Cardiac septum (tissue), 1 donor: ENCODE measurements at places on chromosomes 3 and 15. TPM values are rescaled to one million over a fixed set of nuclear protein-coding genes. Genes with fewer than 3 reads are reported as not detected.

Gene ZPLD1
- total RNA-seq, result not detected

Gene TMEM212
- total RNA-seq, result not detected

Gene MESP1
- total RNA-seq, result 0.86 TPM

Gene SEMA3F
- 10.0 TPM for total RNA-seq

Gene CFAP100
- not detected for total RNA-seq

Gene CLCN2
- total RNA-seq, result 3.1 TPM

Gene TOMM70
- 54.0 TPM for total RNA-seq

Gene LYZL4
- total RNA-seq, result not detected

Gene RPP14
- 17.0 TPM for total RNA-seq

DNA sequence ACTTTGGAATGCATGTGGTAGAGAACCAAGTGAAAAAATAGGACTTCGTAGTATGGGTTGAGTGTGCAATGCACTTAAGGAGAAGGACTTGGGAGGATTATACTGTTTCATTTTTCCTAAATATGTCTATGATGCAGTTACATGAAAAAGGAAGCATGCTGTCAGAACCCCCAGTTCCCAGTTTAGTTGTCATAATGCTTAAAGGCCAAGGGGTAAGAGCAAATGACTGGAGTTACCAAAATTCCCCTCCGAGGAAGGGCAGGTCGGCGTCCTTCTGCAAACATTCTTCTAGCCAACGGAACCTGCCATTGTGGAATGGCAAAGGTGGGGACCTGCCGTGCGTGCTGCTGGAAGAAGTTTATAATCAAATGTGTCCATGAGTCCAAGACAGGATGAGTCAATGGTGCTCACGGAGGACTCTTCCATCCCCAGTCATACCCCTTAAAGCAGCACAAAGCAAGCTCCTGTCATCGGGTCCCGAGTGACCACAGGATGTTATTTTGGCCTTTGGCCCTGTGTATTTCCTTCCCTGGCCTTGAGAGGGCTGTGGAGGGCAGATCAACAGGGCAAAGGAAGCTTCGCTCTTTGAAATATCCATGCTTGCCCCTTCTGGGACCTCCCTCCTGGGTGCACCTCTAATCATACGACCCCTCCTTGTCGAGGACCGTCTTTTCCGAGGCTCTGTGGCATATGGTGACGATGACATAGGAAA lies 93.2 kb downstream of the SLCO3A1 start:
- DNase-seq, result no peak

DNA sequence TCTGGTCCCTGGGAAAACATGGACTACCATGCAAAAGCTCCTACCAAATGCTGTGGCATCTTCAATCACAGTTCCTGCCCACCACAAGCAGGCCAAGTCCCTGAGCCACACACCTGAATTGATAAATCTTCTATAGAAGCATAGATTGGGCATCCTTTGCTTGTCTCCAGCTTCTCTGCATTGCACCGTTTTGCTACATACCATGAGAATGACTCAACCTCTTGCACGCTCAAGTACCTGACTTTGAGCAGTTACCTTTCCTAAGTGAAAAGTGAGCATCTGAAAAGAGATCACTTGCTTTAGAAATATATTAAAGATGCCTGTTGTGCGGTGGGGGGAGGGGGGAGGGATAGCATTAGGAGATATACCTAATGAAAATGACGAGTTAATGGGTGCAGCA lies 31.3 kb downstream of the GATM start:
- no peak for DNase-seq

- no peak for DNase-seq
Observed at GRCh38 chr3:175751089-175751488, 892.0 kb downstream of the NAALADL2 start.

GRCh38 chr3:14411988-14412387 lies 9.6 kb downstream of the SLC6A6 start:
- DNase-seq, result no peak

GRCh38 chr15:94412979-94413746 lies 181.8 kb downstream of the MCTP2 start:
- DNase-seq, result no peak

DNA sequence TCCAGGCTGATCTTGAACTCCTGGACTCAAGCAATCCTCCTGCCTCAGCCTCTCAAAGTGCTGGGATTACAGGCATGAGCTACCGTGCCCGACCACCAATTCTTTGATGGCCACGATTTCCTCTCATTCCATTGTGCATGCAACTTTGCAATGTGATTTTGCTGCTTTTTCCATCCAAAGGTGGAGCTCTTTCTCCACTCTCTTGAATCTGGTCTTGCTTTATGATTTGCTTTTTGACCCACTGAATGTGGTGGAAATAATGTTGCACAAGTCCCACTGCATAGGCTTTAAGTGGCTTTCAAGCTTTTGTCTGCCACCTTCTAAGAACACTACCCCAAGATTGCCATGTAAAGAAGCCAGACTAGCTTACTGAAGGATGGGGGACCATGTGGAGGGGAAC lies 10.6 kb downstream of the RPS27L start:
- no peak for DNase-seq

GRCh38 chr3:188002626-188003138 lies 151.3 kb upstream of the LPP start:
- DNase-seq, result no peak

- no peak for DNase-seq
Observed at GRCh38 chr3:19171794-19172193, 23.5 kb downstream of the KCNH8 start.

DNA sequence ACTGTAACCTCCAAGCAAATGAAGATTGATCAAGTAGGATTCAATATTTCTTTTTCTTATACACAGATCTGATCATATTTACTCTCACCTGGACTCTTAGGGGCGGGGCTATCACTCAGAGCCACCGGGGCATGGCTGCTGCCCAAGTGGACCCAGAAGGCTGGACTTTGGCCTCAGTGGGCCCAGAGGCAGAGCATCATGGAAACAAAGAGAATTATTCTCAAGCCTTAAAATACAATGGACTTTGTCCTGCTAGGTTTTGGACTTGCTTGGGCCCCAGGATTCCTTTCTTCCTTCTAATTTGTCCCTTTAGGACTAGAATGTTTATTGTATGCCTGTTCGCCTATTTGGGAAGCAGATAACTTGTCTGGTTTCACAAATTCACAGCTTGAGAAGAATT lies 85.1 kb downstream of the SUCLG2 start:
- DNase-seq, result no peak

- DNase-seq, result no peak
Observed at GRCh38 chr15:100670505-100671021, 68.2 kb downstream of the ASB7 start.

DNA sequence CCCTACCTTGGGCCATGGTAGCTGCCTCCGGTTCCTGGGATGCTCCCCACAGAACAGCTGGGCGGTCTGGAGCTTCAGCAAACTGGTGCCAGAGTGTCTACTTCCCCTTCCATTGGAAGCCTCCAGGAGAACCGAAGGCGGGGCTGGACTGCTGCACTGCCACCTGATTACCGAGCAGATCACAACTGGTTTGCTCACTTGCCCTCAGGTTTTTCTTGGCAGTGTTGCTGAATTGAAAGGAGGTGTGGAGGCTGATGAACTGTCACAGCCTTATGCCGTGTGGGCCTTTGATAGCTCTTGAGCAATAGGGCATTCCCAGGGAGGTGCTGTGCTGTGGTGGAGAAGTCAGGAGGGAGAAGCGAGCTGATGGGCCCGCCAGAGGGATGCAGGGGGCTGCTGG lies at the start of gene TGM5:
Gene TGM5, minus strand, starts transcription at position 95 of the 400 bp plus-strand sequence. Its CDS starts 79 bp downstream, at position 16.
- no peak for DNase-seq

- no peak for DNase-seq
Observed at GRCh38 chr15:75153087-75153486, 48.6 kb upstream of the C15orf39 start.

DNA sequence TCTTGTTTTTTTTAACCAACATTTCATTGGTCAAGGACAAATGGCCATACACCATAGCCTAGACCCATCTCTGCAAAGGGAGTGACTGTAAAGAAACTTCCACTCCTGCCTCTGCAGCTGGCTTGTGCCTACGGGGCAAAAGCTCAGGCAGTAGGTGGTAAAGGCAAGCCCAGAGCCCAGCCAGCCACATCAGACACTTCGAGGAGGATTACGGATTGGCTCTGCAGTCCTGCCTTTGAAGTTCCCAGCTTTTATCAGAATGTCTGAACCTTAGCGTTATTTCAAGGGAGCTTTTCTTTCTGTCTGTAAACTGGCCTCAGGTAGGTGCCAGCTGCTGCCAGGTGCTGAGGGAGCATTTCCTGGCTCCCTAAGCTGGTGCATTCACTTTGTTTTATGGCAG lies 15.6 kb downstream of the ZNF710 start:
- DNase-seq, result no peak

DNA sequence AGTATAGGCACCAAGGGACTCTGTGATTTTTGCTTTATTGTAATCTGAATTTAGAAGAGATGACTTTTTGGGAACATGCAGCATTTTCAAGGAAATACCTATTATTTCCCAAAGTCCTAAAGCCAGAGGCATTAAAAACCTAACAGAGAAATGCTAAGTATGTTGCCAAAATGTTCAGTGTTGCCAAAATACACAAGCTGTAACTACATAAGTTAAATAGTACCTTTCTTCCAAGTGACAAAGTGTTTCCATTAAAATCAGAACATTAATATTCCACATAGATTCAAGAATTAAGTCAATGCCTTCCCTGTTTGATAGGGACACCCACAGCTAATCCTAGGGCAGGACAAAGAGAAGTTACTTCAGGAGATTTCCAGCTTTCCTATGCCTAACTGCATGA lies 42.0 kb downstream of the MKRN2 start:
- no peak for DNase-seq

- no peak for DNase-seq
Observed at GRCh38 chr15:99682455-99682854, 50.8 kb downstream of the LYSMD4 start.

DNA sequence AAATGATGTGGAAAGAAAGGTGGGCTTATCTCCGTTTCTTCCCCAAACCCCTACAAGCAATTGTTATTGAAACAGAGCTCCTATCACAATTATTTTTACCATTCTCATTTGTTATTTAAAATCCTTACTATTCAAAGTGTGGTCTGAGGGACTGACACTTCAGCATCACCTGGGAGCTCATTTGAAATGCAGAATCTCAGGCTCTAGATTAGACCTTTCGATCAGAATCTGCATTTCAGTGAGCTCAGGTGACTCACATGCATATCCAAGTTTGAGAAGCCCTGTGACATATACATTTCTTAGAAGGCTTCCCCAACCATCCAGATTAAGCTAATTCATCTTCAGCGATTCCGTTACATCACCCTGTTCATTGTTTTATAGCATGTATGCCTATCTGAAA lies 145.0 kb downstream of the KCNH8 start:
- no peak for DNase-seq

- no peak for DNase-seq
Observed at GRCh38 chr3:10766049-10766705, 49.9 kb upstream of the SLC6A11 start.

GRCh38 chr3:29414468-29415224 lies 133.8 kb downstream of the RBMS3 start:
- no peak for DNase-seq

DNA sequence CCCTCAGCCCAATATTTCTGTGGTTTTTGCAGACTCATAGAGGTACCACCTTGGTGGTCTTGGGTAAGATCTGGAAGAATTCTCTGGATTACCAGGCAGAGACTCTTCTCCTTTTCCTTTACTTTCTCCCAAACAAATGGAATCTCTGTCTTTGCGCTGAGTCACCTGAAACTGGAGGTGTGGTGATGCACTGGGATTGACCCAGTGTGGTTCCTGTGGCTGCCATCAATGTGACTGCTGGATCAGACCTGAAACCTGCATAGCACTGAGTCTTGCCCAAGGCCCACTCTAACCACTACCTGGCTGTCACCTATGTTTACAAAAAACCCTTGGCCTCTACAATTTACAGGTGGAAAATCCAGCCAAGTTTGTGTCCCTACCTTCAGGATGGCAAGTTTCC lies 295.3 kb downstream of the RBMS3 start:
- DNase-seq, result no peak

GRCh38 chr15:83978588-83978987 lies 257.0 kb upstream of the GOLGA6L4 start:
- DNase-seq, result no peak

DNA sequence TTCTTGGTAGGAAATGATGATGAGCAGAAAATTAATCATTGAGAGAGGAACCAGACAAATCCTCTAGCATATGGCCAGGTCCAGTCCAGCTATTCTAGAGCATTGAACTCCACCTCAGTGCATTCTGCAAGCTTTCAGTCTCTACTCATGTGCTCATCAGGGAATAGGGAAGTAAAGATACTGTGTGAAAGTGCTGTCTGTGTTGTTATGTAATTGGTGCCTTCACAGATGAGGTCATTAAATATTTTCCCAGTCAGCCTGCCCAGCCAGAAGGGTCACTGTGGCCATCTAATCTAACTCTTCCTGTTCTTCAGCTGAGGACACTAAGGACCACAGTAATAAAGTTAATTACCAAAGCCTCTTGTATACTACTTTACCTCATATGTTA lies 28.2 kb downstream of the C3orf62 start:
- no peak for DNase-seq

DNA sequence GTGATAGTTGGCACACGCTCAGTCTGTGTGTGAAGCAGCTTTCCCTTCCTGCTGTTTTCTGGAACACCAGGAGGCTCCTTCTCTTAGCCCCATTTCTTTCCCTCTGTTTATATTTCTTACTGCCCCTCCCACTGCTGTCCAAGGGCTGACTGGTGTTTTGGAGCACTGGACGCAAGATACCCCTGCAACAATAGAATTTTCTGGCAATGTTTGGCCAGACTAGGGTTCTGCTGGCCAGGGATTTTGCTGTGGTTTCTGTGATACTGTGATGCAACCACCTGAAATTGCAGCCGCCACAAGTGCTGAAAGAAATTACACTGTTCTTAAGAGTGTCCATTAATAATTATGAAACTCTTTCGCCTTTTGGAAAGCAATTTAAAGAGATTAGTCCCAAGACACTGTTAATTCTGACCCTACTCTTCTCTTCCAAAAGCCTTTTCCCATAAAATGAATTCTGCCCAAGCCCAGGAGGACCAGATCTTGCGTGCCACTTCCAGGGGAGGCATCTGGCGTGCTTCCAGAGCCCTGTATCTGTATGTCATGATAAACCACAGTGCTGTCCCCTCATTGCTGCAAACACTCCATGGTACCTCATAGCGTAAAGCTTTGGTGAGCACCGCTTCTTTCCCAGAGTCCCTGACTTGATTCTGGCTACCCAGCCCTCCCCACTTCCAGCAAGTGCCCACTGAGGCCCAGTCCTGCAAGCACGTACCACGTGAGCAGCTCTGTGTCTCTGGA lies 159.4 kb upstream of the CHRM5 start:
- no peak for DNase-seq
